H4 (cell line): ENCODE measurements at places on chromosomes 7 and 10. TPM values are rescaled to one million over a fixed set of nuclear protein-coding genes. Genes with fewer than 3 reads are reported as not detected.
A peak's percentile ranks its signal among the peaks of the same experiment; 100 is the strongest.

Gene WBP1L
- total RNA-seq: 15.7 and 22.8 TPM in 2 replicates

Gene UCN3
- not detected in 2 replicates for total RNA-seq

Gene CHST15
- total RNA-seq: 4.0 and 6.8 TPM in 2 replicates

Gene CDH23
- 0.37 and 0.47 TPM in 2 replicates for total RNA-seq

Gene ANKRD1
- 5.8 and 6.0 TPM in 2 replicates for total RNA-seq

Gene LRIT1
- total RNA-seq: not detected in 2 replicates

GRCh38 chr10:130061760-130062159, 48.9 kb downstream of the C10orf143 start:
- no peak for DNase-seq

DNA sequence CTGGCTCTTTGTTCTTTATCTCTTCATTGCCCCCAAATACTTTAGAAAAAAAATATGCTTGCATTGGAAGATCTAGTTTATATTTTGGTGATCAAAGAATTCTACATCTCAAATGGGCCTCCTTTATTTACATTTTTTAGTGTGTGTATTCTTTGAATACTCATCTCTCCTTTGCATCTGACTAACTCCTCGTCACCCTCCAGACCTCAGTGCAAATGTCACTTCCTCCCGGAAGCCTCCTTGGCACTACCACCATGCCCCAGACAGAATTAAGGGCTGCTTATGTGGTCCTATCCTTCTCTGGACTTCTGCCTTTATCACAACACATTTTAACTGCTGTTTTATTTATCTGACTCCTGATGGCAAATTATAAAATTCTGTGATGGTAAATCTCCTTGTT, 52.0 kb upstream of the PPP1R3C start:
- DNase-seq: no peak

DNA sequence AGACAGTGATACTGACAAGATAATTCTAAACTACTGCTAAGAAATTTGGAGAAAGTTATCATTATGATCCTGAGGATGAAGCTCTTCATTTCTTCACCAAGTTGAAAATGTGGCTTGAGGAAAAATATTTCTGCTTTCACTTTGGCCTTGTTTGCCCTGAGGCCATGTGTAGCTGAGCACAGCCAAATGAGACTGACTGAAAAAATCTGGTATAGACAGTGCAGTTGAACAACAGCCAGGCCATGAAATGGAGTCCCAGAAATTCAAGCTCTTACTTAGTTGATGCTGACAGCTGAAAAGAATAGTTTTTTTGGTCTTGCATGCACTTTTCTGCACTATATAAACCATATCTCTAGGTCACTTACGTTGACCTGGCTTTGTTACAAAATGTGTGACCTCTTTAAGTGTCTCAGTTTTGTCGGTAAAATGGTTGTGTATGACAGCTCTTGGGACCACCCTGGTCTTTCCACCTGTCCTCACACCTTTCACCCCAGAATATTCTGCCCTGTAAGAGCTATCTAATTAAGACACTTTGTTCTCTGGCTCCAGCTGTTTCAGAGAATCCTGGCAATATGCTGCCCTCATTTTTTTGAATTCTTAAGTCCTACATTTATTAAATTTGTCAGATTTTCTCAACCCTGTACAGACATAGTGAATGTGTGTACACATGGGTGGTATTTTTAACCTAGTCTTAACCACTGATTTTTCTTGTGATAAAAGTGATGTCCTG, 91.3 kb downstream of the CD36 start:
- no peak for DNase-seq

- no peak for DNase-seq
Measured at GRCh38 chr10:29555091-29555745, 79.6 kb downstream of the SVIL start.

GRCh38 chr10:17527514-17528146, 73.2 kb upstream of the ST8SIA6 start:
- DNase-seq: peak; percentile 63

DNA sequence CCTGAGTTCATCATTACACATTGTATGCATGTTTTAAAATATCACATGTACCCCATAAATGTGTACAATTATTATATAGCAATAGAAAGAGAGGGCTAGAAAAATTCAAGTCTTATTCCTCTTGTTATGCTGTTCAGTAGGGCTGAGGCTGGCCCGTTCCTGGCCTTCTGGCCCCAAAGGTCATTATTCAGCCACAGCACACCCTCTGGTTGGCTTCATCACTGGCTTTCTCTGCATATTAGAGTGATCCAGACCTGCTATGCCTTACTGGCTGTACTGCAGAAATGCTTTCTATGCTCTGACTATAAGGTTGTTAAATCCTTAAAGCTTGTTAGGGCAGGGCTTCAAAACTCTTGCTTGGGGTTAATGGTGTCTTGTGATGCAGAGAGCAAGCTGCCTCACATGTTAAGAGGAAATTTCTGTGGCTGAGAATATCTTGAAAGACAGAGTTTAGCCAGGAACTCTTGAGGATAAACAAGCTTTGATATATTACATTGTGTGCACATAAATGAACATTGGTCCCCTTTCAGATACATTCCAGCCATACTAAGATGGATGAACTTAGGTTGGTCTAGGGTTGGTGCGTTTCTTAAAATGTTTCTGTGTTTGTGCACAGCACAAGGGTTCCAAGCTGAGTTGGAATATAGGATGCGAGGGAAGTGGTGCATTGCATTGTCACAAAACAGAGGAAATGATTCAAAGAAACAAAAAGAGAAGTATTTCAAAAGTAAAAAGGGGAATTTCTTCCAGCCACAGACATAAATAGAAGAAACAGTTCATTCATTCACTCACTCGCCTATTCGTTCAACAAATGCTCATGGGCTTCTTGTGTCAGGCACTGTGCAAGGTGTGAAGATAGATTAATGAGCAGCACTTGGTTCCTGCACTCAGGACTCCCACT, 61.6 kb upstream of the WDR11 start:
- no peak for DNase-seq

- no peak for DNase-seq
Measured at GRCh38 chr10:132399117-132400035, 2.4 kb downstream of the PWWP2B start.

DNA sequence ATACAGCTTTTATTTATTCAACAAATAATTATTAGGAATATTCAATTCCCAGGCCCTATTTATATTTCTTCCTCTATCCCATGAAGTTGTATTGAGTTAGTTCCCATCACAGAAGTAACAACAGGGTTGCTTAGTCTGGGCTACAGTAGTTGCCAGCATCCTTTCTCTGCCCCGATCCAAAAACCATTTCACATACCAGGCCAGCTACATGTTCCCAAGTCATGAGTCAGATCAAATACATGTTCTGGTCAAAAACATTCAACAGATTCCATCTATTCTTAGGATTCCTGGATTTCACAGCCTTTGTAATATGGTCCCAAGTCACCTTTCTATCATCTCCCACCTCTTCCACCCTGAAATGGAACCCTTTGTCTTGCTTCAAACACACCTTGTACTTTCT, 91.6 kb downstream of the RAB11FIP2 start:
- DNase-seq: no peak

- DNase-seq: no peak
Measured at GRCh38 chr10:29627201-29628132, 7.3 kb downstream of the SVIL start.

- no peak for DNase-seq
Measured at GRCh38 chr10:59007307-59008025, 169.0 kb upstream of the PHYHIPL start.

DNA sequence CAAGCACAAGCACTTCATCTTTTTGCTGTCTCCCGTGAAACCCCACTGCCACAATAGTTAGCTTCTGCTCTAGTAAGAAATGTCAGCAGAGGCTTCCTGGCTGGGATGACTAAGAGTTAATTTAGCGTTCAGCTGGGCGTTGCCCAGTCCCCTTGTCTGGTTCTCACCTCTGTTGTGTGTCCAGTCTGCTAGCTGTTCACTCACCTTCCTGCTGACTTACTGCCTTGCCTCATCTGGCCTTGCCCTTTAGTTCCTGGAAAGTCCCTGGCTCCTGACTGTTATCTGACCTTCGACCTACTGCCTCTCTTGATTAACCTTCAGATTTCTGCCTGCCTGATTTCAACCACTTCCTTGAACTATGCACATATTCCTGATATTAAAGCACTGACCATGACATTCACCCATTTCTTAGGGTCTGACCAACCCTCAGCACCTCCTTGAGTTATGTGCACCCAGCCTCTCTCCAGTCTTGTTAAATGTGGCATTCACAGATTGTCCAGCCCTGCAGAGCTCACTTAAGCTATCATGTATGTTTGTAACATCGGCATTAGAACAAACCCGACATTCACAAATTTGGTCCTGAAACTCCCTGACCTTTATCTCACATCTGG, 30.3 kb downstream of the C7orf33 start:
- no peak for DNase-seq

DNA sequence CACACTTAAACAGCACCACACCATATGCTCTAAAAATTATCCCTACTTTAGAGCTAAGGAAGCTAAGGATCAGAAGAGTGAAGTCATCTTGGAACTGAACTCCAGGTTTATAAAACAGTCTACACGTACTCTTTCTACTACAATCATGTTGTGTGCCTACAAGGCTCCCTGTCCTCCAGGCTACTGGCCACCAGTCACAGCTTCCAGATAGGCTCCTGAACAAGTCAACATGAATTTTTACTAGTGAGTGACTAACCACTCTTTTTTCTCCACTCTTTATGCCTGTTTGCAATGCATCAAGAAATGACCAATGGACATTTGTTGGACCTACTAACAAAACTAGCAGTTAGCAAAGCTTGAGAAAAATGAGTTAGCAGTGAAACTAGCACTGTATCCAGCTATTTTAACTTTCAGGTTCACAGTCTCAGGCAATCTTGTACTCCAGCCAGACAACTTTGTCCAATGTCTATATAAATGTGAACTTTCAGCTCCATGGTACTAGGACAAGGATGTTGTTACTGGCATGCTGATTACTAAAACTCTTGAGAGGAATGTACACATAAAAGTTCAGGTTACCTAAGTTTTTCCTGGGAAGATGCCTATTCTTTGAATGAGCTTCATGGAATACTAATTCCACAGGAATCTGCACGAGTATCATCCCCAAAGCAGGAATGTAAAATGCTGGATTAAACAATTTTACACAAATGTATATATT, 180.0 kb downstream of the BTAF1 start:
- no peak for DNase-seq

DNA sequence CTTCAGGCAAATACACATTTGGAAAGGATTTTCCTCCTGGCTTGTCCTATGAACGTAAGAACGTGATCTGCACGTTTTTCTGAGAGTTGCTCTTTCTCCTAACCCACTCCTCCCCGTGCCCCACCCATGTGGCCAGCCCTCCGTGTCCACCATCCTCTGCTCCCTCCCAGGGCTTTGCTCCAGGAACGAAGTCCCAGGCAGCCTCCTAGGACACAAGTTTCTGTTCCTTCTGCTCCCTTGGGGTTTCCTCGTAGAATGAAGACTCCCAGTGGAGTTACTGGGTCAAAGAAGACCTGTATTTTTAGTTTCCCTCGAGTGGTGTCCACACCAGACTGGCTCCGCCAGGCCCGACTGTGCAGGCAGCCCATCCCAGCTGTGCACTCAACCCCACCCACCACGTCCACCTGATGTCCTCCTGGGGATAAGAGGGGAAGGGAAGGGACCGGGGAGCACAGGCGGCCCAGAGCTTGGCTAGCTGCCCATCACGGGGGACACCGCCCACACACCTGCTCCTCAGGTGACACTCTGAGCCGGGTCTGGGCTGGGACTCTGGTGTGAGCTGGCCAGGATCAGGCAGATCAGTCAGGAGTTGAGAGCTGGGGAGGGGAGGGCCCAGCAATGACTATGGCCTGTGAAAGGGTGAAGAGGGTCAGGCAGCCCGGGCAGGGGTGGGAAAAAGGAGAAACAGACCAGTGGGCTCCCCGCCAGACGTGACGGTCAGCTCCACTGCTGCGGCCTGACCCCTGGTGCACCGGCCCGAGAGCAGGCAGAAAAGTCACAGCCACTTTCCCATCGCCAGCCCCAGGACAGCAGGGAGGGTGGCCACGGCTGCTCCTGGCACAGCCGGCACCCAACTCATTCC, 54.3 kb upstream of the PPP2R2D start:
- DNase-seq: no peak

- DNase-seq: no peak
Measured at GRCh38 chr10:54667136-54667535, 133.9 kb downstream of the PCDH15 start.

DNA sequence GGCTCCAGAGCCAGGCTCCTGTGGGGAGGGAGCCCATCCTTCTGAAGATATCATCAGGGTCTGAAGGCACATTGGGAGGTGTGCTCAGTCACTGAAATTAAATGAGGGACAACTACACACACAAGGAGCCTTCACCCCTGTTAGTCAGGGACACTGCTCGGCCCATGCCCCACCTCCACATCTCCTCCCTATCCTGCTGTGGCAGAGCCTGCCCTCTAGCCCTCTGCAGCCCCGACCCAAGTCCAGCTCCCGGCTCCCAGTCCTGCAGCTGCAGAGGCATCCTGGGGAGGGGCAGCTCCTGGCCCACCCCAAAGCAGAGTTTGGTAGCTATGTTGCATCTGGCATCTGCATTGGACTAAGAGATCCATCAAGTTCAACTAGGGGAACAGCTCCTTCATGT, 136.3 kb downstream of the ZNF248 start:
- DNase-seq: no peak

DNA sequence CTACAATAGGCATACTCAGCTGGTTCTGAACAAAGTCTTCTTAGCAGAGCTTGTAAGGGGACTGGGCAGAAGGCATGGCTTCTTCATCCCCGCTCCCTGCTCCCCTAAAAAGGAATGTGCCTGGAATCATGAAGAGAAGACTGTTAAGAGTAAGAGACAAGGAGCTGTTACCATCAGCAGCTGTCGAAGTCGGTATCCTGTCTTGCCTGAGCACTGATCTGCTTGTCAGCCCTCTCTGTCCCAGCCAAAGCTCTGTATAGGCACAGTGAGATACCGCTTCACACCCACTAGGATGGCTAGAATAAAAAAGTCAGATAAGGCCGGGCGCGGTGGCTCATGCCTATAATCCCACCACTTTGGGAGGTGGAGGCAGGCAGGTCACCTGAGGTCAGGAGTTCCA, 2.4 kb downstream of the ABLIM1 start:
- no peak for DNase-seq

DNA sequence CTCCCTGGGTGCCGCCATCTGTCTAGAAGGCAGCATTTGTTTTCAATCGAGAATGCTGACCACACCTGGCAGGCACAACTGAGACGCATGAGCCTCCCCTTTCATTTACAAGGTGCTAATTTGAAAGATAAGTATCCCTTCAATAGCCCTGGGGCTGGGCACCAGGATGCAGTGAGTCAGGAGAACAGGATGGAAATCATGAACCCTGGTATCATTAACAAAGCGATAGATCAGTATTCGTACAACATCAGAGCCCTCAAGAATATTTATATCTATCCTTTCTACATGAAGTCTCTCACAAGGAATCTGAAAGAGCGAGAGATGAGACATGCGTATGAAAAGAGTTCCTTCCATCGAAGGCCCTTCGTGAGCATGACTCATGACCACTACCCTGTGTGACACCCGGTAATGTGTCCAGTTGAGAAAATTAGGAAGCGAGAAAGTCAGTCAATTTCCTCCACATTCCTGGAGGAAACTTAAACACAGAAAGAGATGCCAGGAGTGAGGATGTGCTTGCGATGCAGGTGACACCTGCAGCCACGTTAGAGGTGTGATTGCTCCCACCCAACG, 123.1 kb upstream of the PITRM1 start:
- no peak for DNase-seq

GRCh38 chr10:115830265-115830970, 442.6 kb downstream of the GFRA1 start:
- no peak for DNase-seq
